Stimulated activated CD8-positive, alpha-beta memory T cell treated with anti-CD3 and anti-CD28 coated beads, Interleukin-4, amount 100 ng/mL, for 48 hours (primary cell): ENCODE measurements at places on chromosomes 5 and 9.

- DNase-seq, result no peak
Observed at GRCh38 chr5:134000091-134000511, 4.7 kb downstream of the VDAC1 start.

DNA sequence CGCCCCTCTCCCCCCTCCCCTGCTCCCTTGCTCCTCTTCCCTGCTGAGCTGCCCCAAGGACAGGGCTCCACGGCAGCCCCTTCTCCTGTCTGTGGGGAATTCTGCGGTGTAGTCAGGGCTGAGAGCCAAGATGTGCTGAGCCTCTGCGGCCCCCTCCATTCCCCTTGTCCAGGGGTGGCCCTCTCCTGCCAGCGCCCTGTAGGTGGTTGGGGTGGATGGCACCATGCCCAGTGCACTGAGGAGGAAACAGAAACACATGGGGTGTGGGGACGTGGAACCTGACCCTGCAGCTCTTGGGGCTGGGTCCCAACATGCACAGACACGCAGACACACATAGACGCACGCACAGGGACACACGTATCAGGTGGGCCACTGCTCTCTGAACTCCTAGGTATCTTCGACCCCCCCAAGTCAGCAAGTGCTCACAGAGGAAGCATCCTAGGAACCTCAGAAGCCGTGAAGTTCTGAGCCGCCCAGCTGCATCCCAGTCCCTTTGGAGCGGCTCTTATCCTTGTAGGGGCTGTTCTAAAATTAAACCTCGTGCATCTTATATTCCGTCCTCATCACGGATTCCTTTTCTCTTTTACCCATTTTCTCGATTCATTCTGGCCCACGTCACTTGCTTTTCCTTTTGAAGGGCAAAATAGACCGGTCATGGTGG, 64.8 kb downstream of the HMCN2 start:
- no peak for DNase-seq

DNA sequence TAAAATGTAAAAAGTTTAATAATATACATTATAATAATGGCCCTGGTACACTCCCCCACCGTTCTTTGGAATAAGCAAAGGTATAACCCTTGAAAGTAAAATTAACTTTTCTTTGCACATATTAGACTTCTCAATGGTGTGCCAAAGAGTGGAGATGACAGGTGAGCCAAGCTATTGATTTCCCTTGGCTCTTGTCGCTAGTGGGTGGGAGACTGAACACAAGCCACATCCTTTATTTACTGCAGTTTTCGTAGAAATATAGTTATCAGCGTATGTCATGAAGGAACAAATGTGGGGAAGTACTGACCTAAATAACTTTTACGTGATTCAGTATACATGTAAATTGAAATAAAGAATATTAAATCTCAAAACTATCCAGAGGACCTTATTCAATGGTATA, 549.3 kb downstream of the RAB3C start:
- DNase-seq, result no peak

DNA sequence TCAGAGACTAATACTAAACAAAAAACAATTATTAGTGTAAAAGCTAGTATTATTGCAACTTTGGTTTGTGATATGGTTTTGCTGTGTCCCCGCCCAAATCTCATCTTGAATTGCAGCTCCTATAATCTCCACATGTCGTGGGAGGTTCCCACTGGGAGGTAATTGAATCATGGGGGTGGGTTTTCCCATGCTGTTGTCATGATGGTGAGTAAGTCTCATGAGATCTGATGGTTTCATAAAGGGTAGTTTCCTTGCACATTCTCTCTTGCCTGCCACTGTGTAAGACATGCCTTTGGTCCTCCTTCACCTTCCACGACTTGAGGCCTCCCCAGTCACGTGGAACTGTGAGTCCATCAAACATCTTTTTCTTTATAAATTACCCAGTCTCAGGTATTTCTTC, 325.9 kb upstream of the DAB2 start:
- DNase-seq, result no peak

DNA sequence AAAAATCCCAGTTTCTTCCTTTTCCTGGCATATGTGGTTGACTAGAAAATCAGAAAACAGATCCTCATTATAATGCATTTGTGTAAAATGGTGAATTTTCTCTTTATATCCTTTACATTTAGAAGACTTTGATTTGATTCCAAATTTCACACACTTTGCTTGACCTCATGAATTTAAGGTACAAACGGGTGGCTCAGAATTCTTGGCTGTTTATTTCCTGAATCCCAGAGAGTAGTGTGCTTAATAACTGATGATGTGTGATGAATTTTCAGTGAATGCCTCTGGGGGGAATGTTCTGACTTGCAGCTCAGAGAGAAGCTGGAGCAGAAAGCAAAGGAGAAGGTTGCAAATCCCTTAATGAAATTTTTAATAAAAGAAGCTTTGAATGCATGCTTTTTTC, 126.8 kb downstream of the SPATA31D1 start:
- DNase-seq, result no peak

DNA sequence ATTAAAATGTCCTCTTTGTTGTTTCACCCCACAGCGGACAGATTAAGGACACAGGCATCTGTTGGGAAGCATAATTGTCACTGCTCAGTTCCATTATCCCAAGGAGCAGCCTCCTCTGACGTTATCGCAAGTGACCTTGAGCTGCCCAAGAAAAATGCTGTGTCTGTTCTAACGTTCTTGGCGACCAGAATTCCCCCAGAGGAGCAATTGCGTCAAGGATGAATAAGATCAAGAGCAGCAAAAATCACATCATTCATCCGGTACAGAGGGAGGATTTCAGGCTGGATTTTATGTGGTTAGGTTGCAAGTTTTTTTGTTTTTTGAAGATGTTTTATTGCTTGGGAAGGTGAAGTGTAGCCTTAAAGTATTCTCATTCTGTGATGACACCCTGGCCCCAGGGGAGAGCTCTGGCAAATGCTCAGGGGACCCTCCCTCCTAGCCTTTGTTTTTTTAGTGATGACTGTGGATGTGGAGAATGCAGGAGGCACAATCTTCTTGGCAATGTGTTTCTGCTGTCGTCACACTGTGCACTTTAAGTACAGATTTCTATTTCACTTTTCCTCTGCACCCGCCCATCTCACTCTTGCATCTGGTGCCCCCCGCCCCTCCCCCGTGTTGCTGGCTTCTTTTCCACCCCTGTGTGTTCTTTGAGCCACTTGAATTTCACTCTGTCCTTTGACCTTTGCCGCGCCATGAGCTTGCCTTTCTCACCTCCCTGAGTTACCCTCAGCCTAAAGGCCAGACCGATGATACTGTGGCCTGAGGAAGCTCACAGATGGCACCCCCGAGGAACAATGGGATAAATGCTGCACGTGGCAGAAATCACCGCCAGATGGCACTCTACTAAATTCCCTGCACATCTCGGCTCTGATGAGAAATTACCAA, 308.5 kb downstream of the RAB3C start:
- DNase-seq, result peak; percentile 78
